ELR (cell line): ENCODE measurements at places on chromosomes 5 and 9.

DNA sequence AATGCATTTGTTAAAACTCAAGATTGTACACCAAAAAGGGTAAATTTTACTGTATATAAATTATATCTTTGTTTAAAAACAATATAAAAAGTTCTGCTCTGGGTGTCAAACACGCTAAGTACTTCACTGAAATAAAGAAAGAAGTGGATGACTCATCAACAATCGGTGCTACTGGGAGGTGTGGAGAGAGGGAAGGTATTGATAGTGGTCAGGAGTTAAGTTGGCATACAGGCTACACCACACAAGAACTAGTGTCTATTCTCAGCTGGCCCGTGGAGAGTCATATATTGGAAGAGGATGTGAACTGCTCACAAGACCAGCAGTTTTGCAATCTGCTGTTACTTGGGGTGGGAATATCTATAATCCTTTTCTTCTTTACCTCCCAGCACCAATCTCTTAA is 145.7 kb upstream of the TRPC7 start:
- peak; percentile 2 for DNase-seq

DNA sequence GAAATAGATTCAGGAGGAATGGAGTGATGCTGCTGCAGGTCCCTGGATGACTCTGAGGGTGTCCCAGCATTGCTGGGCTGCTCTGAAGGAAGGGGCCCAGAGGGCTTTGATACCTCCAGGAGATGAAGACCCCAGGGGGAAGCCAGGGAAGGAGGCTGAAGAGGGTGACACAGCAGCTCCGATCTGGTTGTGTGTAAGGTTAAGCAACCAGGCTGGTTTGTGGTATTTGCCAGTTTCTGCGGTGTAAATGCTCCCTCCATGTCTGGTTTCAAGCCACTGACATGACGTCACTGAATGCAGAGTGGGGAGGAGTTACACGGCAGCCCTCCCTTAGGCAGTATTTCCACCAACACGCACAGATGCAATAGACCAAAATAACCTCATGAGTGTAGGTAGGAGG is 40.0 kb upstream of the ORM1 start:
- DNase-seq = peak; percentile 85

GRCh38 chr5:123036391-123037103 is at the start of gene PPIC:
Gene PPIC (minus strand): TSS chr5:123036725. CDS start chr5:123036625, 100 bp downstream.
- peak; percentile 82 for DNase-seq

DNA sequence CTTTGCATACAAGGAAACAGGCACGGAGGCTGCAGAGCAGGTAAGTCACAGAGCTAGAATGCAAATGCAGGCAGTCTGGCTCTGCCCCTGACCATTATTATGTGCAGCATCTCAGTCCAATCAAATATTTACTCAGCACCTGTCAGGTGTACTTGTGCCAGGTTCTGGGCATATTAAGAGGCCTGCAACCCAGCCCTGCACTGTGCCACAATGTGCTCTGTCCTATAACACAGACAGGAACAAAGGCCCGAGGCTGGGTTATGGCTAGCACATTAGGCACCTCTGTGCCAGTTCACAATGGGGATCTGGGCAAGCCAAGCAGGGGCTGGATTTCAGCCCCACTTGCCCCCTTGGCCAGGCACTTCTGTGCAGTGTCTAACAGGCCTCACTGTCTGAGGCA is 14.0 kb downstream of the ARL15 start:
- no peak for DNase-seq

GRCh38 chr9:6600006-6600405 is 45.5 kb downstream of the GLDC start:
- no peak for DNase-seq

- DNase-seq = no peak
These were observed 76.1 kb downstream of the OR2K2 start for GRCh38 chr9:111253742-111254437.

DNA sequence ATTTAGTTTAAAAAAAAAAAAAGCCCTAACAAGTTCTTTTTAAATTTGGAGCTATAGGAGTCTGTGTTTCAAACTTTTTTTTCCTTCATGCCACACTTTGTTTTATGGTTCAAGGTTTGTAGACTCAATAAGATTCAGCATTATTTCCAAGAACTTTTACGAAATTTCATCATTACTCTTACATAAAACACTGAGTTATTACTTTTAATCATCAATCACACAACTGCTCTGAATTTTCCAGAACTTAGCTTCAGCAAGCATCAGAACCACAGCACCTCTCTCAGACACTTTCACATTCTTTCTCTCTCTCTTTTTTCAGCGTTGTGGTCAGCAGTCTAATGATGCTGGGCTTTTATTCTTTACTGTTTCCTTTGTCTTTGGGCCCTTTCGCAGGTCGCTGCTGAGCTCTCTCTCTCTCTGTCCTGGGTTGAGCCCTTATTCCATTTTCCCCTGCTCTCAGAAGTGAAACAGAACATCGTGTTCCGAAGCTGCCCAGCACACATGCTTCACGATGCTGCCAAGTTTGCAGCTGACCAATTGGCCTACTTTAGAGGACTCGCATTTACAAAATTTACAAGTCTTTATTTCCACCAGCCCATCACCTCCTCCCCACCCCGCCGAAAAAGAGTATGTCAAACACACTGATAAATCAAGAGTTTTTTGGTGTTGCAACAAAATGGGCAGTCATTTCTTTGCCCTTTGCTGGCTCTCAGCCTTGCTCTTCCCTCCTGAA is 44.6 kb upstream of the PIK3R1 start:
- DNase-seq = peak; percentile 13

- DNase-seq = no peak
These were observed at the start of gene TEK for GRCh38 chr9:27108981-27109541. Gene TEK (plus strand): TSS chr9:27109225. CDS start chr9:27109591, 366 bp downstream.

GRCh38 chr5:13567819-13568218 is 376.7 kb downstream of the DNAH5 start:
- DNase-seq = peak; percentile 95

DNA sequence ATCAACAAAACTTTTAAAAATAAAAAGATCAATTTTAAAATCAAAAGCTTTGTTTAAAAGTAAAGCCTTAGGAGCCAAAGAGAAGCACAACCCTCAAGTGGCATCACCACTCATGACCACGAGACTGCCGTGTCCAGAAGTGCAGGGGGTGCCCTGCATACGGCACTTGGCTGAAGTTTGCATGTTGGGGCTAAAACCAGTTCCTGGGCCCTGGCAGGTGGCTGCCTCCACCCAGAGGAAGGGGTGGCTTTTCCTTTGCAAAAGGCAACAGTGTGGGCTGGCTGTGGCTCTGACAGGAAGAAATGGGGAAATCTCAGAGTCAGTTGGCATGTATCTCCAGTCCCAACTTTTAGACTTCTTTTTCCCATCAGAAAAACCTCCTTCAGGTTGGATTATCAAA is 15.3 kb downstream of the TRMO start:
- no peak for DNase-seq
